Activated T-cell treated with anti-CD3 and anti-CD28 coated beads, Interleukin-2, amount 50 U/mL, for 72 hours (primary cell): ENCODE measurements at places on chromosomes 7 and 10. TPM values are rescaled to one million over a fixed set of nuclear protein-coding genes. Genes with fewer than 3 reads are reported as not detected.

- peak overlapping the region; percentile 88 for H3K27ac ChIP-seq
- peak; percentile 67 for DNase-seq
Measured at GRCh38 chr10:119209035-119209735, 1.8 kb downstream of the GRK5 start.

DNA sequence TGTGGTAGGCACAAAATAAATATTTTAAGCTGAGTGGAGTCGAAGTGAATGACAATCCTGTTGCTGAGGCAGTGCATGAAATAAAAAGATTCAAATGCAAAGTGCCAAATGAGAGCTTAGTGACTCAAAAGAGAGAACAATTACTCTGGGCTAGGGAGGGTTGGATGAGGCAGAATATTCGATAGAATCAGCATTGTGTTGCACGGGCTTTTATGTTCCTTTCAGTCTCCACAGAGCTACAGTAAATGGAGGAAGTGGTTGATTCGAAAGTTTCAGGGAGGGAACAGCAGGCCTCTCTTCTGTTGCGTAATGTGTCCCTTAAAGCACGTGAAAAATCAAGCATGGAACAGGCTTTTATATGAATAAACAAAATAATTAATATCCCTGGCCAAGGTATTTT lies 599.3 kb upstream of the CELF2 start:
- peaks cover 40% of the 10 kb centered on the region for H3K4me1 ChIP-seq
- peak overlapping the region; percentile 23 for H3K4me3 ChIP-seq
- H3K27ac ChIP-seq, result no peak overlapping the region
- no peaks in the 10 kb centered on the region for H3K36me3 ChIP-seq

DNA sequence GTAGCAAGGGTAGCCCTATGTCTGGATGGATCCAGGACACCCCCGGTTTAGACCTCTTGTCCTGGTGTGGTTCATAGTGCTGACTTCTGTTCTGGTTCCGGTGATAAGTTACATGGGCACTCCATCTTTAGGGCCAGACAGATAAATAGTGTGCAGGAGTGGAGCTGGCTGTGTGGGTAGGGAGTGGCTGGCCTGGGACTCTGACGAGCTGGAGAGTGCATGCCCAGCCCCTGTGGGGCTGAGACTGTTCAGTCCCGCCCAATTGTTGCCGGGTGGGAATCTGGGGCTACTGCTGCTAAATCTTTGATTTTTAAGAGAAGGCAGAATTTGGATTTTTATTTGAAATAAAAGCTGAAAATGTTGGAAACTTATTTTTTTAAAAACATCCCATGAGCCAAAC lies 27.3 kb downstream of the PDCD11 start:
- H3K27me3 ChIP-seq, result no peaks in the 10 kb centered on the region
- peaks cover 29% of the 10 kb centered on the region for H3K36me3 ChIP-seq
- H3K4me1 ChIP-seq, result peaks cover 10% of the 10 kb centered on the region
- no peak for DNase-seq
- no peak overlapping the region for H3K4me3 ChIP-seq
- no peak overlapping the region for H3K27ac ChIP-seq

- H3K4me1 ChIP-seq, result peaks cover 22% of the 10 kb centered on the region
- H3K4me3 ChIP-seq, result no peak overlapping the region
- no peak overlapping the region for H3K27ac ChIP-seq
- no peak for DNase-seq
- H3K27me3 ChIP-seq, result peaks cover 55% of the 10 kb centered on the region
Measured at GRCh38 chr7:20798081-20798693, 11.5 kb upstream of the SP8 start.

GRCh38 chr7:92768501-92769393 lies 67.6 kb downstream of the CDK6 start:
- peaks cover 26% of the 10 kb centered on the region for H3K36me3 ChIP-seq
- H3K4me1 ChIP-seq, result peaks cover 86% of the 10 kb centered on the region
- H3K27ac ChIP-seq, result peak overlapping the region; percentile 94
- H3K4me3 ChIP-seq, result peak overlapping the region; percentile 80
- no peaks in the 10 kb centered on the region for H3K27me3 ChIP-seq

ZNF735 gene
- not detected for total RNA-seq

ANK3 gene
- 51.4 TPM for total RNA-seq
